ENCODE measurements at places on chromosomes 7 and 10.

DNA sequence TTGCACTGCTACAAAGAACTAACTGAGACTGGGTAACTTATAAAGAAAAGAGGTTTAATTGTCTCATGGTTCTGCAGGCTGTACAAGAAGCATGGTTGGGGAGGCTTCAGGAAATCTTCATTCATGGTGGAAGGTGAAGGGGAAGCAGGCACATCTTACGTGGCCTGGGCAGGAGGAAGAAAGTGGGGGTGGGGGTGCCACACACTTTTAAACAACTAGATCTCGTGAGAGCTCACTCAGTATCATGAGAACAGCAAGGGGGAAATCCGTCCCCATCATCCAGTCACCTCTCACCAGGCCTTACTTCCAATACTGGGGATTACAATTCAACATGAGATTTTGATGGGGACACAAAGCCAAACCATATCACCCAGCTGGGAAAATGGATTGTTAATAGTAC is 281.7 kb downstream of the AUTS2 start:
- no peak for DNase-seq

DNA sequence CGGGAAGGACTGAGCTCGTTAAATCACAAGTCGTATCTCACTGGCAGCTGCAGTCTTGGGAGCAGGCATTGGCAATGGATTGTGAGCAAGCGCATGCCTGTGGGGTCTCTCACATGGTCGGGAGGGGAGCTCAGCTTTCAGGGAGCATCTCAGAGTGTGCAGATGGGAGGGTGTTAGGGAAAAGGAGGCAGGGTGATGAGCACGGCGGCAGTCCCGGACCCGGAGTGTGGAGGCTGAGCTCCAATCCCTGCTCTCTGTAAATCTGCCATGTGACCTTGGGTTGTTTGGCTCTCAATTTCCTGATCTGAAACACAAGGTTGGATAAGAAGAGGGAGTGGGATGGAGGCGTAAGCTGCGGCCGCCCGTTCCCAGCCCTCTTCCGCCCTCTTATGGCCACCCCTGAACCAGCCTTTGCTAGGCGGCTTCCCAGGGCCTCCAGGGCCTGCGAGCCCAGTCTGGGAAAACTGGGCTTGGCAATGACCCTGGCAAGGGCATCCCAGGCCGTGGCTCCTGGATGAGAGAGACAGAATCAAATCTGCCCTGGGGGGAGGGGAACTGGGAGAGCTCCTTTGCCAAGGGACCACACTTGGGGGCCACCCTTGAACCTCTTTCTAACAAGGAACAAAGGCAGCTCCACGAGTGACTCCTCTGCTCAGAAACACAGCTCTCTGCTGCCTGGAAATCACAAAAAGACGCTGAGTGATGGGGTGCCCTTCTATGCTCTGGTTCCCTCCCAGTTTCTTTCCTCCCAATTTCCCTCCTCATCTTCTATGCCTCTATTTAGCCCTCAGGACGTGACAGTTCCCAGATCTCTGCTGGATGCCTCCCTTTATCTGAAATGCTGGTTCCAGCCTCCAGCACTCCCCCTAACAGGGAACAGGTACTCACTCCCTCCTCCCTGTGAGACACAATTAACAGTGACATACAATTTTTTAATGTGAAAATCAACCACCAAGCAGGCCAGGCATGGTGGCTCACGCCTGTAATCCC is 41.7 kb upstream of the LOXL4 start:
- DNase-seq, result peak; percentile 94

GRCh38 chr10:35369049-35369611 is 32.8 kb downstream of the CCNY start:
- DNase-seq, result no peak

DNA sequence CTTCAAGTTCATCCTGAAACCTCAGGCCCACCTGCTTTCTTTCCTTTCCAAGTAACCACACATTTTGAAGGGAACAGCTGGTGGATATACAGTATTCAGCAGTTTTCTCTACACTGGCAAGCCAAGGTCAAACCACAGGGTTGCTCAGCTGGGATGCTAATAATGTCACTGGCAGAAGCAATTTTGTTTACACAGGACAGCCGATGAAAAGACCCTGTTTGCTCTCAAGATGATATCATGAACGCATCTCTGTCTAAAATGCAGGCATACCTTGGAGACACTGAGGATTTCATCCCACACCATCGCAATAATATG is 186.2 kb downstream of the USP6NL start:
- no peak for DNase-seq

DNA sequence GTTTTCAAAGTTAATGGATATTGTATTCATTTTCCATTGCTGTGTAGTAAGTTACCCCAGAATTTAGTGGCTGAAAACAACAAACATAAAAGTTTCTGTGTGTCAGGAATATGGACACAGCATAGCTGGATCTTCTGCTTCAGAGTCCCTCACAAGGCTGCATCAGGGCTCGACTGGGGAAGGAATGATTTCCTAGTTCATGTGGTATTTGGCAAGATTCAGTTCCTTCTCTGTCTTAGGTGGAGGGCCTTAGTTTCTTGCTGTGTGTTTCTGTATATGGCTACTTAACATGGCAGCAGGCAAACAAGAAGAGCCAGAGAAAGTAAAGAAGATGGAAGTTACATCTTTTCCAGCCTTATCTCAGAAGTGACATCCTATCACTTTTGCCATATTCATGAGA is 51.1 kb downstream of the TPST1 start:
- DNase-seq, result no peak

GRCh38 chr7:134936893-134937510 is 49.3 kb upstream of the AGBL3 start:
- DNase-seq, result no peak

- DNase-seq, result no peak
These were observed 121.6 kb downstream of the C10orf105 start for GRCh38 chr10:71597821-71598498.

DNA sequence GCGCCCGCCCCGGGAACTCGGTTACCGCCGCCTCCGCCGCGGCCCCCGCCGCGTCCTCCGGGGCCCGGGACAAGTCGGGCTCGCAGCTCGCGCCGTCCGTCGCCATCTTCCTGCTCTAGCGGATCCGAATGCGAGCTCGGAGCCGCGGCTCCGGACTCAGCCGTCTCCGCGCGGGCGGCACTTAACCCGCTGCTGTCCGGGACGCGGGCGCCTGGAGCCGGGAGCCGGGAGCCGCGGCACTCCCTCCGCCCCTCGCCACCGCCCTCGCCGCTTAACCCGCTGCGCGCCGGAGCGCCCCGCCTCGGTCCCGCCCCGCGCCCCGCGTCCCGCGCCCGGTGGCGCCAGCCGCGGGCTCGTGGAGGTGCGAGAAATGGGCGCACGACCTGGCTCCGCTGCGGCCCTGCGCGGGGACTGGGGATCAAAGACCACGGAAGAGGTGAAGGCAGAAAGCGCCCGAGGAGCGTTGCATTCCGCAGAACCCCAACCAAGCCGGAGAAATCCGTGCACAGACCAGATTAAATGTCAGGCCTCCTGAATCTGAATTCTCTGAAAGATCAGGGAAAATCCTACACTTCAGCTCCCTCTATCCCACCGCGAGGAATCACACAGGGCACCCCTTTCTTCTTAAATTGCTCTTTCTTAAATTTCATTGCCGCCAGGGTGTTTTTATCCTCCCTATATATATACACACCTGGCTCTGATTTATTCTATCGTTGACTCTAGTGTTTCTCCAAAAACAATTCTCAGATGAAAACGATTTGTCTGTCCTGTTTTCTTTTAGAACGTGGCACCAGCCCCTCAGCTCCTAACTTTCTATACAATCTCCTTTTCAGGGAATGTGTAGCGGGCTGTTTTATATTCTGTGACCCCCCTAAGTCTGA is at the start of gene CTTNBP2:
Gene CTTNBP2, minus strand, starts transcription at position 132 of the 881 bp plus-strand sequence. Its CDS starts 26 bp downstream, at position 106.
- DNase-seq, result peak; percentile 60

DNA sequence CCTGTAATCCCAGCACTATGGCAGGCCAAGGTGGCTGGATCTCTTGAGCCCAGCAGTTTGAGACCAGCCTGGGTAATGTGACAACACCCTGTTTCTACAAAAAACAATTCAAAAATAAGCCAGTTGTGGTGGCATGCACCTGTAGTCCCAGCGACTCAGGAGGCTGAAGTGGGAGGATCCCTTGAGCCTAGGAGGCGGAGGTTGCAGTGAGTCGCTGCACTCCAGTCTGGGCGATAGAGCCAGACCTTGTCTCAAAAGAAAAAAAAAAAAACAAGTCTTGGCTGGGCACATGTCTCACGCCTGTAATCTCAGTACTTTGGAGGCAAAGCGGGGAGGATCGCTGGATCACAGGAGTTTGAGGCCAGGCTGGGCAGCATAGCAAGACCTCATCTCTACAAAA is 74.6 kb upstream of the PDSS1 start:
- DNase-seq, result no peak

DNA sequence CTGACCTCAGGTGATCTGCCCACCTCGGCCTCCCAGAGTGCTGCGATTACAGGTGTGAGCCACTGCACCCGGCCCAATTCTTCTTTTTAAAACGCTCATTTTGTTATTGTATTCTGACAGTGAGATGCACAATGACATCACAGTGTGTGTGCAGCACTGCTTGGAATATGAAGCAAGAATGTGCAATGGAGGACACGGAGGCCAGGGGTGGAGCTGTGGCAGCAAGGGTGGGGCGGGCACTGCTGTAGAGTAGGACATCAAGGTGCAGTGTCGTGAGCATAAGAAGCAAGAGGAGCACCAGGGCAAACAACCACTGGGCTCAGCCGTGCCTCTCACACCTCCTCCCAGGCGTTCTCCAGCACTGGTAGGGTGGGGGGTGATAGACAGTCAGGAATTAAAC is 26.8 kb upstream of the GRID1 start:
- no peak for DNase-seq

Data from HEK293T (cell line).